ENCODE measurements at places on chromosomes 1 and 21. TPM values are rescaled to one million over a fixed set of nuclear protein-coding genes. Genes with fewer than 3 reads are reported as not detected.
A peak's percentile ranks its signal among the peaks of the same experiment; 100 is the strongest.

The HAO2 gene
- total RNA-seq = not detected

The ADGRB2 gene
- total RNA-seq = 7.1 TPM

- no peak overlapping the region for H3K4me3 ChIP-seq
- no peak for DNase-seq
- no peaks in the 10 kb centered on the region for H3K36me3 ChIP-seq
- H3K27ac ChIP-seq = no peak overlapping the region
- H3K4me1 ChIP-seq = no peaks in the 10 kb centered on the region
Measured at GRCh38 chr1:73953586-73953985, 244.4 kb downstream of the LRRIQ3 start.

The FCN3 gene
- total RNA-seq = not detected

- H3K27me3 ChIP-seq = no peaks in the 10 kb centered on the region
- H3K36me3 ChIP-seq = no peaks in the 10 kb centered on the region
- H3K4me1 ChIP-seq = peaks cover 3% of the 10 kb centered on the region
- no peak overlapping the region for H3K27ac ChIP-seq
- DNase-seq = peak; percentile 71
Measured at GRCh38 chr1:15139654-15140350, 13.7 kb upstream of the TMEM51 start.

DNA sequence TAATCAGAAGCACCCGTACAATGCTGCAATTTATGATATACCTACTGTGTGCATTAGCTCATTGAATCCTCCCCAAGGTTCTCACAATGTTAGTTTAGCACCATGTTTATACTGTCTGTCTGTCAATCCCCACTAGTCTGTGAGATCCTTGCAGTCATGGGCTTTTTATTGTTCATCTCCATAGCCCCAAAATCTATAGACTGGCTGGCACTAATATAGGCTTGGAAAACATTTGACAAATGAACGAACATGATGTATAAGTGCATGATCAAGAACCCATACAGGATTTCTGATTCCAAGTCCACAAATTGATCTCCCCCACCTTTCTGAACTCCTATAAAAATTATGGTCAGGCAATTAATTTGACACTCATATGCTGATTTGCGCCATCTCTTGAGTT lies 290.0 kb downstream of the OMA1 start:
- no peaks in the 10 kb centered on the region for H3K4me1 ChIP-seq
- no peak for DNase-seq
- H3K27me3 ChIP-seq = no peaks in the 10 kb centered on the region
- no peak overlapping the region for H3K27ac ChIP-seq
- no peak overlapping the region for H3K4me3 ChIP-seq
- H3K36me3 ChIP-seq = no peaks in the 10 kb centered on the region

DNA sequence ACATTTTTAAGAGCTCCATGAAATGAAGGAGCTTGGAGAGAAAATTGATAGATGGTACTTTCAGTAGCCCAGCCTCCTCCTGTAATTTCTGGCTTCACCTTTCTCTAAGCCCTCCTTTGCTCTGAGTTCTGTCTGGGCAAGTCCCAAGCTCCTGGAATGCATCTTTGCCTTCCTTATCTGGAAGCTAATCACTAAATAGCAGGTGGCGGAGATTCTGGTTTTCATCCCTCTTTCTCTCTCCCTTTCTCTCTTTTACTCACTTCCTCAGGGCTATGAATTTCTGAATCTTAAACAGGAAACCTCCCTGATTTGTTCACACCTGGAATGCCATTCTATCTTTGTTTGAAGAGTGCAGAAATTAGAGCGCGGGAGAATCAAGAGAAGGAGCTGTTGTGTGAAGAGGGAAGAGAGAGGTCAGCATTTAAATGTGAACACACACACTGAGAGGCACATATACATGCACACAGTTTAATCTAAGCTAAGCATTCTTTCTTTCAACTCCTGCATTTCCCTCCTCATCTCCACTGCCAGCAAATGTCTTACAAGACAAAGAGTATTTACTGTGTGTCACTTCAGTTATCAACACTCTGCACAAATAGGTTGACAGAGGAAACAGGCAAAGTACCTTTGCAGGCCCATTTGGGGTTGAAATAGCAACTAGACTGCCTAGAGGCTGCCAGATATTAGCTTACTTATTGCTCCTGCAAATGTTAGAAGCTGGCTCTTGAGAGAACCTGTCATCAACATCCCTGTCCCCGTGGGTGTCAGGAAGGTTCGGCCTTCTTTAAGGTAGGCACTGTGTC lies 199.4 kb upstream of the CAMK1G start:
- H3K27me3 ChIP-seq = no peaks in the 10 kb centered on the region
- no peak overlapping the region for H3K4me3 ChIP-seq
- H3K36me3 ChIP-seq = no peaks in the 10 kb centered on the region
- H3K27ac ChIP-seq = no peak overlapping the region
- DNase-seq = no peak

DNA sequence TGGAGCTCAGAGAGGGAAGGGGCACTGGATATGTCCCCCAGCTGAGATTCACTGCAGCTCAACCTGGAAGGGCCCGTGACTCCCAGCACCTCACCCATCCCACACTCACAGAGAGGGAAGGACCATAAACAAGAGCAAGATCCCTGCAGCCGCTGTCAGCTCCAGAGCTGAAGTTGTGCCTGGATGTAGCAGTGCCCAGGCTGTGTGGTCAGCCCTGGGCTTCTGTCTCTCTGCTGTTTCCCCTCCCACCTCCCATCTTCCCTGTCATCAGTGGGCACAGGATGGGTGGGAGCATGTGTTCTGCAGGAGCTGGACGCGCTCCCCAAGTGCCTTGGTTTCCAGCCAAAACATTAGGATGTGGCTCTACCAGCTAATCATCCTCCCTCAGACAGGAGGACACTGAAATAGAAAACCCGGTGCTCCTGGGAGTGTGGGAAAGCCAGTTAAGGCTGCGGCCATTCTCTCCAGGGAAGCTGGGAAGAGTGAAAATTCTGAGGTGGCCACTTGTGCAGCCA lies 282.7 kb downstream of the NPHP4 start:
- no peak for DNase-seq
- H3K27ac ChIP-seq = no peak overlapping the region
- H3K36me3 ChIP-seq = no peaks in the 10 kb centered on the region
- H3K27me3 ChIP-seq = no peaks in the 10 kb centered on the region
- no peaks in the 10 kb centered on the region for H3K4me1 ChIP-seq

The CLDN14 gene
- total RNA-seq = not detected

DNA sequence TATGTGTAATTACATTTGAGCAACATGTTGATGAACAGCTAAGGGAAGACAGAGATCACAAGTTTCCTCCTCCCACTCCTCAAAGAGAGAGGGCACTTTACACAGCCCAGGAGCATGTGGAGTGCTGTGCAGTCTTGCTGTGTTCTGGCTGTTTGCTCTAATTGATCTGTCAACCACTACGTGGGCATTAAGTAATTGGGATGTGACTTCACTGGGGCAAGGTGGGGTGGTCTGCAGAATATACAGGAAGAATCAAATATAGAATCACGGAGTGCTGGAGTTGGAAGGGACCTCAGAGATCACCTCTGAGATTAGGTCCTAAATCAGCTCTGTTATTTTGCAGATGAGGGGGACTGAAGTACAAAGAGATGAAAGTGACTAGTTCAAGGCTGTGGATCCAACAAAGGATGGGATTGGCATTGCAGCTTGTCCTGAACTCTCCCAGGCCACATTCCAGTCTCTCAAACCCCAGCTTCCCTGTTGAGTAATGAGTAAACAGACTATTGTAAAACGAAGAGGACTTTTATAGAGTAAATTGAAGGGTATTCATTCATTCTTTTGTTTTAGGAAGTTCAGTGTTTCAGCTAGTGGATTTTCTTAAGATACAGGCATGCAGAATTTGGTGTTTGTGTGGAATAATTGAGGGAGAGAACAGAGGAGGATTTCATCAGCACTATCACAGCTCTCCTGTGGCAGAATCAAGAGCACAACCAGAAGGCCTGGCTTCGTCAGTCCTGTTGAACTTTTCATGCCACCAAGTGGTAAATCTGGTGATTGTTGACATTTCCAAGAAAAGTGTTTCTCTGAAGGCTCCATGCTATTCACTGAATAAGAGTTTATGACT lies 22.4 kb downstream of the NOS1AP start:
- no peaks in the 10 kb centered on the region for H3K27me3 ChIP-seq
- no peak overlapping the region for H3K27ac ChIP-seq
- DNase-seq = no peak
- peaks cover 9% of the 10 kb centered on the region for H3K4me1 ChIP-seq

- H3K4me3 ChIP-seq = no peak overlapping the region
- DNase-seq = no peak
- H3K27ac ChIP-seq = no peak overlapping the region
Measured at GRCh38 chr1:183239793-183240525, 53.9 kb downstream of the LAMC2 start.

- DNase-seq = no peak
- H3K4me1 ChIP-seq = peaks cover 39% of the 10 kb centered on the region
- H3K27ac ChIP-seq = no peak overlapping the region
- H3K27me3 ChIP-seq = no peaks in the 10 kb centered on the region
- no peak overlapping the region for H3K4me3 ChIP-seq
- no peaks in the 10 kb centered on the region for H3K36me3 ChIP-seq
Measured at GRCh38 chr1:113981962-113982931, 3.0 kb downstream of the OLFML3 start.

GRCh38 chr1:13595411-13595810 lies 11.8 kb downstream of the PDPN start:
- H3K36me3 ChIP-seq = no peaks in the 10 kb centered on the region
- DNase-seq = no peak
- H3K4me1 ChIP-seq = peaks cover 11% of the 10 kb centered on the region
- H3K4me3 ChIP-seq = no peak overlapping the region
- peaks cover 8% of the 10 kb centered on the region for H3K27me3 ChIP-seq

GRCh38 chr1:211492511-211493132 lies 660 bp upstream of the RD3 start:
- no peak overlapping the region for H3K4me3 ChIP-seq
- H3K27me3 ChIP-seq = no peaks in the 10 kb centered on the region
- H3K36me3 ChIP-seq = no peaks in the 10 kb centered on the region

The NKAIN1 gene
- 14.5 TPM for total RNA-seq

GRCh38 chr1:209787551-209787950 lies 3.2 kb upstream of the C1orf74 start:
- H3K27me3 ChIP-seq = peaks cover 41% of the 10 kb centered on the region
- peaks cover 6% of the 10 kb centered on the region for H3K4me1 ChIP-seq
- H3K27ac ChIP-seq = no peak overlapping the region
- DNase-seq = no peak
- H3K36me3 ChIP-seq = no peaks in the 10 kb centered on the region
- H3K4me3 ChIP-seq = no peak overlapping the region

GRCh38 chr21:43817157-43818086 lies 28.0 kb downstream of the RRP1 start:
- no peaks in the 10 kb centered on the region for H3K36me3 ChIP-seq
- H3K27ac ChIP-seq = no peak overlapping the region
- no peak for DNase-seq

DNA sequence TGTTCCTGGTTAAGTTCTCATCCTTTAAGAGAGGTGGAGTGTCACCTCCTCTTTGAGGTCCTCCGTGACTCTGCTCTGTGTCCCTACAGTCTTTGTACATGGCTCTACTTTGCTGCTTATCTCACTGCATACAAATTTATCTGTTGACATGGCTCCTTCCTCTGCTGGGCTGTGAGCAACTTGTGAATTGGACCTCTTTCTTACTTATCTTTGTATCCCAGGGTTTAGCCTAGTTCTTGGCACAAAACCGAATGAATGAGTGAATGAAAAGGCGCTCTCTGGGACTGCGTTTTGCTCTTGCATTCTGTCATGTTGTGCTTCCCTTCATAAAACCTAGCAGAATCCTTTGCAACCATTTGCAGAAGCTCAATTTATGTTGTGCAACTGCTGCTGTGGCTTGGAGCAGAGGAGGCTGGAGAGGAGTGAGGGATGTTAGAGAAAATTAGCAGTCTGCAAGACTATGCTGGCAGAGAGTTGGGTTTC lies 12.4 kb downstream of the SLC26A9 start:
- H3K27me3 ChIP-seq = no peaks in the 10 kb centered on the region
- peaks cover 20% of the 10 kb centered on the region for H3K4me1 ChIP-seq
- DNase-seq = no peak
- no peak overlapping the region for H3K4me3 ChIP-seq
- no peaks in the 10 kb centered on the region for H3K36me3 ChIP-seq

The CLCA1 gene
- total RNA-seq = not detected

- no peak overlapping the region for H3K27ac ChIP-seq
- no peak for DNase-seq
- peaks cover 7% of the 10 kb centered on the region for H3K4me1 ChIP-seq
- no peaks in the 10 kb centered on the region for H3K36me3 ChIP-seq
- H3K4me3 ChIP-seq = no peak overlapping the region
Measured at GRCh38 chr1:222306512-222306911, 241.4 kb downstream of the HHIPL2 start.

The ADCY10 gene
- not detected for total RNA-seq

GRCh38 chr1:51000160-51000559 lies 30.1 kb downstream of the CDKN2C start:
- peaks cover 8% of the 10 kb centered on the region for H3K4me1 ChIP-seq
- H3K4me3 ChIP-seq = no peak overlapping the region
- no peaks in the 10 kb centered on the region for H3K36me3 ChIP-seq
- no peak for DNase-seq

- peaks cover 52% of the 10 kb centered on the region for H3K4me1 ChIP-seq
- no peak for DNase-seq
- H3K27me3 ChIP-seq = no peaks in the 10 kb centered on the region
Measured at GRCh38 chr1:8666389-8667167, 150.9 kb downstream of the RERE start.

- H3K4me3 ChIP-seq = no peak overlapping the region
- no peak for DNase-seq
- H3K4me1 ChIP-seq = peaks cover 5% of the 10 kb centered on the region
- no peak overlapping the region for H3K27ac ChIP-seq
- no peaks in the 10 kb centered on the region for H3K36me3 ChIP-seq
Measured at GRCh38 chr1:217214551-217214950, 416.3 kb downstream of the GPATCH2 start.

DNA sequence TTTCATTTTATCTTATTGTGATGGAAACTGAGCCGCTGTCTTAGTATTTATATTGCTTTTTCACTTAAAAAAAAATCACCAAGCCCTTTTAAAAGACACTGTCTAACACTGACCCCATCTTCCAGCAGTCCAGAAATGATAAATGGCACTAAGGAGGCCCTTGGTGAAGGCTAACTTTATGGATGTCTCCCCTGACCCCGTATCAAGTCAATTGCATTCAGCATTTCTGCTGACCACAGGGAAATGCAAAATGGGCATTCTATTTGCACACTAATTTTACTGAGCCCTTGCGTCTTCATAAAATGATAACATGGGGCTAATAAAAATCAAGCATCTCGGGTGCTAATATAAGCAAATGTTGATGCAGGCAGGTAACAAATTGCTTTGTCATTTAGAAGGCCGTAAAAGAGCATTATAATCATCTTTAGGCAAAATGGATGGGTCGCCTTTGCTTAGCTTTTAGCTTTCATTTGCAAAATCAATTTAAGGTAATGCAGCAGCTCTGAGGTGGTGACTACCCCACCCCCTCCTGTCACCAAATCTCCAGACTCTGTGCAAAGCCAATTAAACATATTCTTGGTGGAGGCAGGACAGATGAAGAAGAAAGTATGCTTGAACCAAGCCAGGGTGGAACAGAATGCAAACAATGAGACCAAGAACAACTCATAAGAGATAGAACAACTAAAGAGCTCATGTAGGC lies 110.8 kb downstream of the BEND5 start:
- no peak for DNase-seq
- no peaks in the 10 kb centered on the region for H3K4me1 ChIP-seq
- no peaks in the 10 kb centered on the region for H3K27me3 ChIP-seq
- H3K36me3 ChIP-seq = no peaks in the 10 kb centered on the region
- no peak overlapping the region for H3K27ac ChIP-seq

The FCRL1 gene
- total RNA-seq = not detected

Data from neural progenitor cell (in vitro differentiated cells).